ENCODE measurements at places on chromosomes 16 and 17.
A peak's percentile ranks its signal among the peaks of the same experiment; 100 is the strongest.

GRCh38 chr17:9670596-9670995, 25.3 kb downstream of the USP43 start:
- no peak for DNase-seq

DNA sequence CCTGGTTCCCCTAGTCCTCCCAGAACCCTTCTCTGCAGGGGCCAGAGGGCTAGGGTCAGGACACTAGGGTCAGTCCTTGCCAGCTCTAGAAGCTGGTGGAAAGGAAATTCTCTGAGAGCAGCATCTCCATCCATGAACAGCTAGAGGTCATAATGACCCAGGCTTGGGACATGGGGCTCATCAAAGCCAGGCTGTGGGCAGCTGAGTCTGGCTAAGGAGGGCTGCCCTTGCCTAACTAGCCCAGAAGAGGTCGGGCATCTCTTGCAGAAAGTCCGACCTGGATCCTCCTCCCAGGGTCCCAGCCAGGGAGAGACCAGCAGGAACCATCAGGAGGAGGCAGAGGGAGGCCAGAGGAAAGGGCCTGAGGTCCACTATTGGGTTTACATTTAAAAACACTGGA, 4.3 kb downstream of the MPO start:
- no peak for DNase-seq

DNA sequence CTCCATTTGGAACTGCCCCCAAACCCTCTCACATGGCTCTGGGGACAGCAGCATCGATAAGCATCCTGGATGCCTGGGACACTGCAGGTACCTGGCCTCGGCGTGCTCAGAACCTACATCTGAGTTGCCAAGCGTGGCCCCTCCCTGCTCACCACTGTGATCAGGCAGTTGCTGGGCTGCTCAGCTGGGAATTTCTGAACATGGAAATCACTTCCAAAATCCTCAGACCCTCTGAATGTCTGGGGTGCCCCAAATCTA, 6.3 kb downstream of the CDH5 start:
- DNase-seq: no peak

DNA sequence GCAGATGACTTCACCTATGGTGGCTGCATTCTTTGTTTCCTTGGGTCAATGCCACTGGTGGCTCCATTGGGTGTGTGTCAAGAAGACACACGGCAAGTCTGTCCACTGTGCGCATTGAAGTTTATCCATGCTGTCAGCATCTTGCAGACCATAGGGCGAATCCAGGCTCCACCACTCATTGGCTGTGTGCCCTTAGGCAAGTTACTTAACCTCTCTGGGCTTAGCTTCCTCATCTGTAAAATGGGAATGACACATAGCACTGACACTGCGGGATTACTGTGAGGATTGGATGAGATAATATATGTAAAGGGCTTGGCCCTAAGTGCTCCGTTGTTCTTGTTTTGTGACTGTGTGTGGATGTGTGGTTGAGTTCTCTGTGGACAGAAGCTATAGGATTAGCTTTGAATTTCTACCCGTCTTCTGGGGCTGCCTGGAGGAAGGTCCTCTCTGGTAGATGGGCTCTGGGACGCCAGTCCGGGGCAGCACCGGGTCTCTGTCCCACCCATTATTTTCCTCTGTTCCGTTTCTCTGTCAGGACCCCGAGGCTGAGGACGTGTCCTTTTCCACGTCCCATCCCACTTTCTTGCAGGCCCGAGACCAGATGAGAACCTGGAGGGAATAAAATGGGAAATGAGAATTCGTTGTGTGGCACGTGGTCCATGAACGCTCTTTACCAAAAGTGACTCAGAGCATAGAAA, 178.4 kb downstream of the IRF8 start:
- no peak for DNase-seq

DNA sequence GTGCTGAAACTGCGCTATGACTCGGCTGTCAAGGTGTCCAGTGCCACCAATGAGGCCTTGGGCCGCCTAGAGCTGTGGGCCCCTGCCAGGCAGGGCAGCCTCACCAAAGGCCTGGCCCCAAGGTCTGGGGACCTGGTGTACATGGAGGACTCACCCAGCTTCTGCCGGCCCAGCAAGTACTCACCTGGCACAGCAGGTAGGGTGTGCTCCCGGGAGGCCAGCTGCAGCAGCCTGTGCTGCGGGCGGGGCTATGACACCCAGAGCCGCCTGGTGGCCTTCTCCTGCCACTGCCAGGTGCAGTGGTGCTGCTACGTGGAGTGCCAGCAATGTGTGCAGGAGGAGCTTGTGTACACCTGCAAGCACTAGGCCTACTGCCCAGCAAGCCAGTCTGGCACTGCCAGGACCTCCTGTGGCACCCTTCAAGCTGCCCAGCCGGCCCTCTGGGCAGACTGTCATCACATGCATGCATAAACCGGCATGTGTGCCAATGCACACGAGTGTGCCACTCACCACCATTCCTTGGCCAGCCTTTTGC, 25.0 kb downstream of the WNT9B start:
- DNase-seq: peak; percentile 67

- DNase-seq: no peak
Measured at GRCh38 chr16:29014561-29015069, 29.8 kb downstream of the LAT start.

DNA sequence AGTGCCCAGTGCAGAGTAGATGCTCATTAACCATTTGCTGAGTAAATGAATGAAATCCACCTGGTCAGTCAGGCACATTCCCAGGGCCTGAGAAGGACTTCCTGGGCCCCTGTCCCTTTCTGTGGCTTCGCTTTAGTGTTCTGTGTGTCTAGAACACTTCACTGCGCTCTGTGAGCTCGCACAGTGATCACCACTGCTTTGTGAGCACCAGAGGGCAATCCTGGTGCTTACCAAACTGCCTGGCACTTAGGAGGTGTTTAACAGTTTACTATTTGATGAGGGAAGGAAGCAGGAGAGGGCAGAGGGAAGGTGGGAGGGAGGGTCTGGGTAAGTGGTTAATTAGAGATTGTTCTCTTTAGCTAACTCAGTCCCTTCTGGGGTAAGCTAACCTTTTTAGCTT, 26.2 kb downstream of the SALL1 start:
- DNase-seq: no peak

DNA sequence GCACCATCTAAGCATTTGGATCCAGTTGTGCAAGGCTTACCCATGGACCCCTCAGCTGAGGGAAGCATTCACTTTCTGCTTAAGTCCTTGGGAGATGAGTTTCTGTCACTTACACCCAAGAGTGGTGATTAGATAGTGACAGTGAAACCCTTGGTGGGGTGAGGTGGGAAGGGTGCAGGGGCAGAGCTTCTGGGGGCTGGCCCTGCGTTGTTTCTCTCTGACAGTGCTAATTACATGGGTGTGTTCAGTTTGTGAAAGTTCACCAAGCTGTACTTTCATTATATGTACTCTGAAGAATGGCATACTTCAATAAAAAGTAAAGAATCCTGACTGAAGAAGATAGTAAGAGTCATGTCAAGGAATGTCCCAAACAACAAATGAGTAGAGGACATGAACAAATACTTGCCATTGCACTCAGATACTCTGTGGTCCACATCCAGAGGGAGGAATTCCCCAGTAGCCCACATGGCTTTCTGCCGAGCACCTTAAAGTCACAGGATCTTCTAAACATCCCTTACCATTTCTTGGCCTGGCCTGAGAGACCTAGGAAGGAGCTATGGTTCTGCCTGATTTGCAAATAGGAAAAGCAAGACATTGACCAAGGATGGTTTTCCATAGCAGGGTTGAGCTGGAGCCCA, 8.4 kb downstream of the CHST6 start:
- DNase-seq: no peak

All from COR-L47 (cell line).